ENCODE measurements at places on chromosomes 7 and 10.

GRCh38 chr10:117159390-117159789 lies 21.3 kb upstream of the VAX1 start:
- no peak for DNase-seq

DNA sequence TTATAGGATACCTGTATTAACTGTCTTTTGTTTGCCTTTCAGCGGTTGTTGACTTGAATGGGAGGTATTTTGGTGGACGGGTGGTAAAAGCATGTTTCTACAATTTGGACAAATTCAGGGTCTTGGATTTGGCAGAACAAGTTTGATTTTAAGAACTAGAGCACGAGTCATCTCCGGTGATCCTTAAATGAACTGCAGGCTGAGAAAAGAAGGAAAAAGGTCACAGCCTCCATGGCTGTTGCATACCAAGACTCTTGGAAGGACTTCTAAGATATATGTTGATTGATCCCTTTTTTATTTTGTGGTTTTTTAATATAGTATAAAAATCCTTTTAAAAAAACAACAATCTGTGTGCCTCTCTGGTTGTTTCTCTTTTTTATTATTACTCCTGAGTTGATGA lies 26.6 kb downstream of the RBM17 start:
- DNase-seq, result no peak

DNA sequence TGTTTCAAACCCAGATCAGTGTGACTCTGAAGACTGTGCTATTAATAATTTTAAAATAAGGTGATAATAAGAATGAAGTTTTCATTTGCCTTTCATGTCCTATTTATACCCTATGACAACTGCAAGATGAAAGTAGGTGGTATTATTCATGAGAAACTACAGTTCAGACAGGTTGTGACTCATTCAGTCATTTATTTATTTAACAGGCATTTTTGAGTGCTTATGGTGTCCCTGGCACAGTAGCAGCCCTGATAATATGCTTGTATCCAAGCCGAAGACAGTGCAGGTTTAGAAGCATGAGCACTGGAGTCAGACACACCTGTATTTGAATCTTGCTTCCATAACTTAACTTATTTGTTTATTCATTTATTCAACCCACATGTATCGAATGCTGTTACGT lies 87.1 kb downstream of the FZD1 start:
- no peak for DNase-seq

GRCh38 chr7:26202019-26202990 lies 760 bp downstream of the CBX3 start:
- DNase-seq, result peak; percentile 45

GRCh38 chr7:37052705-37053104 lies 328.4 kb upstream of the AOAH start:
- peak; percentile 21 for DNase-seq

GRCh38 chr7:31083210-31083786 lies 31.2 kb downstream of the ADCYAP1R1 start:
- no peak for DNase-seq

DNA sequence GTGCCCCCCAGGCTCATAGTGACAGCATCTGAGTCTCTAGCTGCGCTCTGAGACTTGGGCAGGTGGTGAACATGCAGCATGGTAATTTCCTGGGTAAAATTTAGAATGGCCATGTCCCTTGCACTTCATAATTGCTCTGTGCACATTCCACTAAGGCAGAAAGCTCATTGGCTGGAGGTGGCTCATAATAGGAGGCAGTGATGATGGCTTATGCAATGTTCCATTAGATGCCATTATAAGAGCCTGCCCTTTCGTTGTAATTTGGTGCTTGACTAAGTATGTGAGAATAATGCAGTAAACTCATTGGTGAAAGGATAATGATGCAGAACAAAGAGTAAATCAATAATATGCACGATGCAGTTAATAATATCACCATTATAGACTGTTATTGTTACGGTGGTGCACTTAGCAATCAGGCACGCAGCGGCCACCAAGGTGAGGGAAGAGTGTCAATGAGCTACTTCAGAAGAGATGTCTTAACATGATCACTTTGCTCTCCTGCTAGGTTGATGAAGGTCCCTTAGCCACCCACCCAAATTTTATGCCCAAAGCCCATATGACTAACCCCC lies 545.9 kb downstream of the KCNMA1 start:
- no peak for DNase-seq

GRCh38 chr7:157813741-157814661 lies 477.2 kb downstream of the DNAJB6 start:
- DNase-seq, result no peak

- DNase-seq, result no peak
Measured at GRCh38 chr10:70600512-70601395, 1.8 kb downstream of the PRF1 start.

GRCh38 chr10:75462865-75463264 lies 31.4 kb downstream of the LRMDA start:
- DNase-seq, result no peak

GRCh38 chr7:77393261-77393660 lies 22.9 kb downstream of the GSAP start:
- no peak for DNase-seq

- DNase-seq, result no peak
Measured at GRCh38 chr10:86305521-86305920, 61.1 kb downstream of the GRID1 start.

DNA sequence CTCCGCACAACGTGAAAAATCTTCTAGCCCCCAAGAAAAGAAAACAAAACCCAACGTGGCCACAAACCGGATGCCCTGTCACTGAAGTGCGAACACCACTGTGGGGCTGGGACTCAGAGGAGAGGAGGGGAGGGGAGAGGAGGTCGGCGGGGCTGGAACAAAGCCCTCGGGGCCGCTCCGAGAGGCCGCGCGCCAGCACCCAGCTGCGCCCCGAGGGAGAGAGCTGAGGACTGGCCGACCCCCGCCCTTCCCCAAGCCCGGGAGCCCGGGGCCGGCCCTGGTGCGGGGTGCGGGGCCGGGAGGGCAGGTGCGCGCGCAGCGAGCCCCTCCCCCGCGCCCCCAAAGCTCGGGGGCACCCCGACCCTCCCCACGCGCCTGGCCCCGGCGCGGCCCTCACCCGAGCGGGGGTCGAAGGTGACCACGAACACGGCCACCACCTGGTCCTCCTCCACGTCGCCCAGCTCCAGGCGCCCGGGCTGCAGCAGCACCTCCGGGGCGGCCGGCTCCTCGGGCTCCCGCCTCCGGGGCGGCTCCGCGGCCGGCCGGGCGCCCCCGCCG lies 398 bp downstream of the DENND11 start:
- peak; percentile 58 for DNase-seq

DNA sequence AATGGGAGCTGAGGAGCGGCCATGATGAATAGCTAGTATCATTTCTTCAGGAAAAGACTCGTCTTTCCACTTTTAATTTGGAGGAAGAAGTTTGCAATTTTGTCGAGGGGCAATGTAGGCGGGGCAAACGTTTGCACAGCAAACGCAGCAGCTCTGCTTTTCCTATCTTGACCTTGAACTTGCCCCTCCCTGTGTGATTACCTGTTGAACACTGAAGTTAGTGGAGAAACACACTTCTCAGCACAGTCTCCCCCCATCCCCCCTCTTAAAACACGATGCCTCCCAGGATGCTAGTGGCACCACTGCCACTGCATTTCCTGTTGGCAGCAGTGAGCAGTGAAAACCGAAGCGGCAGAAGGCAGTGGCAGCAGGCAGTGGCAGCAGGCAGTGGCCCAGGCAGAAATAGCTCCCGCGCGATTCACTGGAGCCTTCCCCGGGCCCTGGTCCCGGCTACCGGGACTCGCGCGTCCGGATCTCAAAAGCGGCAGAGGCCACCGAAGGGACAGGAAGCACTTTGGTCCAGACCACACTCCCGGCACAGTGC lies at the start of gene EPDR1:
Gene EPDR1 (plus strand): TSS at position 336 of the 544 bp plus-strand sequence. CDS start 300 bp downstream, outside the sequence.
- peak; percentile 27 for DNase-seq

DNA sequence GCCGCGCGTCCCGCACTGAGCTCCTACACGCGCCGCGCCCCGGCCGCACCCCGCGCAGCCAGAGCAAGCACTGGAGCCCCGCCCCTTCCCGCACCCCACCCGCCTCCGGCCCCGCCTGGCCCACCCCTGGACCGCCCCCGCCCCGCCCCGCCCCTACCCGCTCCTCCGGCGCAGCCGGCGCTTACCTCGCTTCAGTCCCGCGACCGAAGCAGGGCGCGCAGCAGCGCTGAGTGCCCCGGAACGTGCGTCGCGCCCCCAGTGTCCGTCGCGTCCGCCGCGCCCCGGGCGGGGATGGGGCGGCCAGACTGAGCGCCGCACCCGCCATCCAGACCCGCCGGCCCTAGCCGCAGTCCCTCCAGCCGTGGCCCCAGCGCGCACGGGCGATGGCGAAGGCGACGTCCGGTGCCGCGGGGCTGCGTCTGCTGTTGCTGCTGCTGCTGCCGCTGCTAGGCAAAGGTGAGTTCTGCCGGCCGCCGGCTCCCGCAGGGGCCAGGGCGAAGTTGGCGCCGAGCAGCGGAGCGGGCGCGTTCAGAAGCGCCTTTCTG lies at the start of gene RET:
Gene RET (plus strand): TSS at position 194 of the 545 bp plus-strand sequence. CDS start 190 bp downstream, at position 384.
- no peak for DNase-seq

DNA sequence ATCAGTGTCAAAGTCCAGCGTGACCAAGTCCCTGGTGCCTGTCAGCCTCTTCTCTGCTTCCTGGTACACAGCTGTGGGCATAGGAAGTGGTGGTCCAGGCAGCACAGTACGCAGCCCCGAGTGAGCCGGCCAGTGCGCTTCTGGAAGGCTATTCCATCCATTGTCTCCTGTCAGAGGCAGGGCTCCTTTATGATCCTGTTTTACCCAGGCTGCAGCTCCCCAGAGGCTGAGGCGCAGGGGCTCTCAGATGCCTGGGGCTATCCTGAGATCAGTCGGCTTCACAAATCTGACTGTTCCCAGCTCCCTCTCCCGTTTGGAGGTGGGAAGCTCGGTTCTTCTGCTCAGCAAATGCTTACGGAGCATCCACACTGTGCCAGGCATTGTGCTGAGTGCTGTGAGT lies 70.3 kb downstream of the LANCL2 start:
- DNase-seq, result no peak

DNA sequence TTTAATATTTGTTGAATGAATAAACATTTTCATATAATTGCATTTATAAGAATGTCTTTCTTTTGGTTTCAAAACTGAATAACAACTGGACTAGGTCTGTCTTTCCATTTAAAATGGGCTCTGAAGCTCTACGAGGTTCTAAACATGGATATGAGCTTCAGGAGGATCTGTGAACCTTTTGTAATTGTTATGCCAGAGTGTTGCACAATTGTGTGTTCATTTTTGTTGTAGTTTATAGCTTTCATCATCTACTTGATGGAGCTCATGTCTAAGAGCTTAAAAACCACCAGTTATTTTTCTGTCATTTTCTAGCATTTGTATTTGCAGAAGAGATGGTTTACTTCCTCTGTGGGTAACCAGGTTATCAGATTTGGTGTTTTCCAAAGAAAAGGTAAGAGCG lies 265.7 kb upstream of the NPY start:
- no peak for DNase-seq

DNA sequence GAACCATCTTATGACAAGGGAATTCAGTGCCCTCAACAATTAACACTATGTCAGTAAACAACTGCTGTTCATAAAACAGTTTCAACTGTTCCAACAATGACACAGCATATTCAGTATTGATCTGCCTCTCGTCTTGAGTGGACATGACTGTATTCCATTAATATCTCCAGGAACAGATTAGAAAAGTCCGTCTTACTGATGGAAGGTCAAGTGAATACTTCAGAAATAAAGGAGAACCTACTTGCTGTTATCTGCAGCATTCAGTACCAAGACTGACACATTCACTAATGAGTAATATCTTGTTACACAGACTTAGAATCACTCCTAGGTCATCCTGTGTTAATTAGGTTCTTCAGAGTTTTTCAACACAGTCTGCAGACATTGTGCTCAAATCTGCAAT lies 12.1 kb downstream of the KBTBD2 start:
- no peak for DNase-seq

- DNase-seq, result no peak
Measured at GRCh38 chr7:3039787-3040186, 3.9 kb downstream of the CARD11 start.

DNA sequence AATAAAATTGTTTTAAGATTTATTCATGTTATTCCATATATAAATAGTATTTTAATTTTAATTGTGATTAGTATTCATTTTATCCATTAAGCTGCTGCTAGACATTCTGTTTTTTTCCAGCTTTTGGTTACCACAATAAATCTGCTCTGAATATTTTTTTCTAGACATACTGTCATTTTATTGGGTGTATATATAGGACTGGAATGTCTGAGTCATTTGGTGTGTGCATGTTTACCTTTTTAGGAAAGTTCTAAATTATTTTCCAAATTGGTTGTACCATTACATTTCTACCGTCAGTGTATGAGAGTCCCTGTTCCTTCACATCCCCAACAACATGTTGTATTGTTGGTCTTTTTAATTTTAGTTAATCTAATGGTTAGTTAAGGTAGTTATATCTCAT lies 1138.1 kb downstream of the REEP3 start:
- no peak for DNase-seq

GRCh38 chr7:45292481-45292880 lies 134.9 kb downstream of the RAMP3 start:
- DNase-seq, result no peak

GRCh38 chr10:98587156-98587837 lies 140.6 kb upstream of the HPS1 start:
- no peak for DNase-seq

GRCh38 chr7:24713850-24714675 lies 43.2 kb downstream of the GSDME start:
- no peak for DNase-seq
